ENCODE measurements at places on chromosomes 2 and 18. TPM values are rescaled to one million over a fixed set of nuclear protein-coding genes. Genes with fewer than 3 reads are reported as not detected.

ANKRD36C gene
- 31.9 TPM for polyA plus RNA-seq

SLC35F5 gene
- polyA plus RNA-seq: 122 TPM

MCEE gene
- 22.6 TPM for polyA plus RNA-seq

EGR4 gene
- polyA plus RNA-seq: not detected

REG1B gene
- not detected for polyA plus RNA-seq

GBX2 gene
- polyA plus RNA-seq: 0.44 TPM

IL1B gene
- 0.47 TPM for polyA plus RNA-seq

UGT1A5 gene
- polyA plus RNA-seq: not detected

CGREF1 gene
- polyA plus RNA-seq: 5.7 TPM

ADD2 gene
- 7.6 TPM for polyA plus RNA-seq

ERFE gene
- 8.1 TPM for polyA plus RNA-seq

FOXD4L1 gene
- polyA plus RNA-seq: 0.16 TPM

RPL31 gene
- 2,438 TPM for polyA plus RNA-seq

TRIB2 gene
- polyA plus RNA-seq: 192 TPM

CAPN13 gene
- polyA plus RNA-seq: 1.4 TPM

PDK1 gene
- polyA plus RNA-seq: 10.3 TPM
